ENCODE measurements at places on chromosomes 12 and 14.

GRCh38 chr14:66008631-66009030, 477.5 kb upstream of the CCDC196 start:
- no peaks in the 10 kb centered on the region for H3K36me3 ChIP-seq
- DNase-seq: no peak
- no peak overlapping the region for H3K4me3 ChIP-seq
- no peaks in the 10 kb centered on the region for H3K4me1 ChIP-seq

DNA sequence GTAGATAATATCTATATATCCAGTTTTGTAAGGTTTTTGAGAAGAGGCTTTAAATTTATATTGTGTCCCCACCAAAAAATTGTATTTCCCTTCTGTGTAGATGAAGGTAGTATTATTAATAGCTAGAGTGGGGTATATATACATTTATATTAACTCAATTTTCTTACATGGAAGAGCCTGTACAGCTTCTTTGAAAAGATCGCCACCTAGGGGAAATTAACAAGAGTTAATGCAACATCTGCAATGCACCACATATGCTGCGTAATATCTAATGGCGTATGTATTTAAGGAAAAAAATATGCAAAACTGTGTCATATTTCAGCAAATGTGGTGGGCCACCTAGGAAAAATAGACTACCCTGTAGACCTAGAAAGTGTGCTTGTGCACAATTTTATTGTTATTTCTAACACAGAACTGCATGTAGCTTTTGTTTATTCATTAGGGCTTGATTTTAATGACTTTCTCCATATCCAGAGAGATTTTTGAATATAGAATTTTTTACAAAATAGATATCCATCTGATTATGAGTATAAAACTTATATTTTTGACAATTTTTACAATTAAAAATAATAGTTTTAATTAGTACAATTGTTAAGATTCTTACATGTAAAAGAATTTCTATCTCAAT, 14.0 kb downstream of the CCER1 start:
- no peak for DNase-seq
- no peaks in the 10 kb centered on the region for H3K36me3 ChIP-seq
- no peaks in the 10 kb centered on the region for H3K4me1 ChIP-seq
- no peaks in the 10 kb centered on the region for H3K27me3 ChIP-seq
- H3K27ac ChIP-seq: no peak overlapping the region

DNA sequence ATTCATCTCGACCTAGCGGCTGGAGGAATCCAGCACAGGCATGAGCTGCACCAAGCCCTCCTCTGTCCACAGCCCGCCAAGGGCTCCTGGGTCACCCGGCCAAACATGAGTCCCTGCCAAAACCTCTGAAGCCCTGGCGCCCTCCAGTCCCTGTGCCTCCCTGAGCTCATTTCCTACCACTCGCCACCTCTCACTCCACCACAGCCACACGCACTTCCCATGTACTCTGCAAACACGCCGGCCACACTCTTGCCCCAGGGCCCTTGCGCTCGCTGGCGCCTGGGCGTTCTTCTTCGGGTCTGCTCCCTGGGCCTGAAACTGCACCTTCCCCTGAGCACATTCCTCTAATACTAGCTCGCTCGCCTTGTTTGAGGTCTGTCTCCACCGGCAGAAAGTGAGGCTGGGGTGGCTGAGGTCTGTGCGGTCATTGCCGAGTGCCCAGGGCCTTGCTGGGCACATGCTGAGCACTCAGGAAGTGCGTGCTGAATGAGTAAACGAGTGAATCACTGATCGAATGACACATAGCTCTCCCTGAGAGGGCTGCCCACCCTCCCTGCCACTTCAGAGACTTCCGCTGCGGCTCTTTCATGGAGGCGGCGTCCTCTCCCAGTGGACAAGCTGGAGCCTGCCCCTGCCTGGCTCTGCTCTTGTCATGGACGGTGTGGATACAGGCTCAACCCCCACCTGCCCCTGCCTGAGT, 33.7 kb upstream of the DLK1 start:
- H3K4me3 ChIP-seq: no peak overlapping the region
- no peak overlapping the region for H3K27ac ChIP-seq
- H3K36me3 ChIP-seq: no peaks in the 10 kb centered on the region
- H3K27me3 ChIP-seq: peaks cover 9% of the 10 kb centered on the region

DNA sequence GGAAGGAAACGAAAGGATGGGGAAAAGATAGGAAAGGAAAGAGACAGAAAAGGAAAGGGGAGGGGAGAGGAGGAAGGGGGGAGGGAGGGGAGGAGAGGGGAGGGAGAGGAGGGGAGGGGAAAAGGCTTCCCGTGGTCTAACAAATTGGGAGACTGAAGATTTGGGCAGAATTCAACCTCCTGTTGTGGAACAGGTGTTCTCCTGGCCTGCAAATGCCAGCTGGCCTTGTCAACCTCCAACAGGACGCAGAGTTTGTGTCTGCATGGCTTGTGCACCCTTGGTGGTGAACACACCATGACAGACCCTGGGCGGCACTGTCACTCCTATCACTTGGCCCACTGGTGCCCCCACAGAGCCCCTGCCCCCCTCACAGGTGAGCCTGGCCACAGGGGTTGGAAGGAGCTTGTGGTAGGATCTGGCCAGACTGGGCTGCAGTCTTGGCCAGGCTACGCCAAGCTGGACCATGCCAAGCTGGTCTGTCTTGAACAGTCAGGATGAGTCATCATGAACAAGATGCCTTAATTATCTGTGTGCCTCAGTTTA, 321.6 kb downstream of the BCL11B start:
- H3K4me1 ChIP-seq: peaks cover 8% of the 10 kb centered on the region
- no peaks in the 10 kb centered on the region for H3K36me3 ChIP-seq
- DNase-seq: no peak
- no peak overlapping the region for H3K27ac ChIP-seq
- H3K27me3 ChIP-seq: no peaks in the 10 kb centered on the region
- no peak overlapping the region for H3K4me3 ChIP-seq
